ENCODE measurements at places on chromosomes 7 and 10.

DNA sequence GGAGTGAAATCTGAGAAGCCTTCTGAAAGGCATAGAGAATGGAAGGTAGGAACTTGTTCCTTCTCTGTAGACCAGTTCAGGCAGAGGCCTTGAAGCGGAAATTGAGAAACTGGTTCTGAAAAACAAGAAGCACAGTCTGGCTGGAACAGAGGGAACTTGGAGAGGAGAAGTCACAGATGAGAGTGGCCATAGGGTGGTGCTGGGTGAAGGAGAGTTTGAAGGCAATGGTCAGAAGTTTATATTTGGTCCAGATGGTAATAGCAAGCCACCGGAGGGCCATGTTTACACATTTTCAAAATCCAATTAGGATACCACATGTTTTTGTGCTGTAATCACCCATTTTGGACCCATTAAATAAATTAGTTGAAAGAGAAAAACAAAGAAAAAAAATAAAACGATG, 692.5 kb downstream of the INHBA start:
- no peak for DNase-seq

GRCh38 chr7:105006367-105007136, 7.5 kb upstream of the KMT2E start:
- DNase-seq: no peak

- no peak for DNase-seq
Measured at GRCh38 chr10:69685802-69686585, 55.9 kb downstream of the FAM241B start.

DNA sequence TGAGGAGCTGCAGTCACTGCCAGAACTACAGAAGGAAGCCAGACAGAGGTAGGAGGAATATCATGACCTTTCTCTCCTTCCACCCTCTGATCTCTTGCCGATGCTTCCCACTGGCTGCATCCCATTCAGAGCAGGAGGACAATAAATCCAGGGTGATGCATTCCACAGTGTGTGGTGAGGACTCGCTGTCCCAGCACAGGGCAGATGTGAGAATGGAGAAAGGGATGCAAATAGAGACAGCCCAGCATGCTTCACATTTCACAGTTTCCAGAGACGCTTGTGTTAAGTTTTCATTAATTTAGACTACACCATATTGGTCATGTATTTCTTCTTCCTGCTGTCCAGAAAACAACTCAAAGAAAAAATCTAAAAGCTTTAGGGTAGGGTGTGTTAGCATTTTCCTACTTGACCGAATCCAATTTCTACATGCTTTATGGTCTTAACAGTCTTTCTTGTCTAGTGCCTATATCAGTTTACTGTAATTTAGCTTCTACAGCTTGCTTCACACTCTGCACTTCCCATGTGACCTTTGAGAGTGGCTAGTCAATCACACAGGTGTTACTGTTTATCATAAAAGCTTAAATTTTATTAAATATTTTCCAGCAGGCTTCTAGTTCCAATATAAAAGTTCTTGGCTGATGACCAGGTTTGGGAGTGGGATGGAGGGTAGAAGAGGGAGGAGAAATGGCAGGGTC, 155.6 kb downstream of the RAPGEF5 start:
- no peak for DNase-seq

All from stimulated activated CD4-positive, alpha-beta T cell treated with anti-CD3 and anti-CD28 coated beads, TNF-alpha, amount 100 ng/mL, for 1 hour (primary cell).